Activated CD4-positive, alpha-beta T cell treated with anti-CD3 and anti-CD28 coated beads for 1 hour (primary cell): ENCODE measurements at places on chromosomes 2 and 18.

DNA sequence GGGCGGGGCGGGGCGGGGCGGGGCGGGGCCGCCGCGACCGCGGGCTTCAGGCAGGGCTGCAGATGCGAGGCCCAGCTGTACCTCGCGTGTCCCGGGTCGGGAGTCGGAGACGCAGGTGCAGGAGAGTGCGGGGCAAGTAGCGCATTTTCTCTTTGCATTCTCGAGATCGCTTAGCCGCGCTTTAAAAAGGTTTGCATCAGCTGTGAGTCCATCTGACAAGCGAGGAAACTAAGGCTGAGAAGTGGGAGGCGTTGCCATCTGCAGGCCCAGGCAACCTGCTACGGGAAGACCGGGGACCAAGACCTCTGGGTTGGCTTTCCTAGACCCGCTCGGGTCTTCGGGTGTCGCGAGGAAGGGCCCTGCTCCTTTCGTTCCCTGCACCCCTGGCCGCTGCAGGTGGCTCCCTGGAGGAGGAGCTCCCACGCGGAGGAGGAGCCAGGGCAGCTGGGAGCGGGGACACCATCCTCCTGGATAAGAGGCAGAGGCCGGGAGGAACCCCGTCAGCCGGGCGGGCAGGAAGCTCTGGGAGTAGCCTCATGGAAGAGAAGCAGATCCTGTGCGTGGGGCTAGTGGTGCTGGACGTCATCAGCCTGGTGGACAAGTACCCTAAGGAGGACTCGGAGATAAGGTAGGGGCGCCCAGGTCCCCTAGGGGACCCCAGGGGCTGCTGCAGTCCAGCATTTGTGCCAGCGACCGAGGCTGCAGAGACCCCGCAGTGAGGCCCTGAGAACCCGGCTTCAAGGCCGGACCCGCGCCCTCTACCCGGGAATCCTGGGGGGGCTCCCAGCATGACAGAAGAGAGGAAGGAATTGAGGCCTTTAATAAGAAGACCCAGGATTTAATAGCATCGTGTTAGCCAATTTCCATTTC is at the start of gene KHK:
Gene KHK (plus strand): TSS at position 49 of the 870 bp plus-strand sequence. CDS start 488 bp downstream, at position 537.
- no peak for DNase-seq

- DNase-seq = no peak
Measured at GRCh38 chr2:43106559-43107527, 119.6 kb downstream of the ZFP36L2 start.

GRCh38 chr2:47218066-47218581 is 63.0 kb upstream of the STPG4 start:
- no peak for DNase-seq

DNA sequence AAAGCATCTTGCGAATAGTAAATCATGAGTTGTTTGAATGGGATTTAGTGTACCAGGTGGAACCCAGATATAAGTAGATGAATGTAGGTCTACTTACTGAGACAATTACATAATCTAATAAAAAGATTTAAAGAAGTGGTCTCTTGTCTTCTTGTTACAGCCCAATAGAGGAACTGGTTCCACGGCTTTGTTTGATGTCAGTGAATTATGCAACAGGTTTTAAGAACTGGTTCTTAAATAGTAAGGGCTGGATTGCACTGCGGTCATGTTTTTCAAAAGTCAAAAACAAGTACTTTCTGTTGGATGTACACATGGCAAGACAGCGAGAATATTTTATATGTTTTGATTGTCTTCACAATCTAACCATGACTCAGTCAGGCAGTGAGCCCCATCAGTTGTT is 15.4 kb upstream of the SLC9A2 start:
- no peak for DNase-seq

GRCh38 chr18:58541146-58541788 is 87.6 kb downstream of the ALPK2 start:
- no peak for DNase-seq

DNA sequence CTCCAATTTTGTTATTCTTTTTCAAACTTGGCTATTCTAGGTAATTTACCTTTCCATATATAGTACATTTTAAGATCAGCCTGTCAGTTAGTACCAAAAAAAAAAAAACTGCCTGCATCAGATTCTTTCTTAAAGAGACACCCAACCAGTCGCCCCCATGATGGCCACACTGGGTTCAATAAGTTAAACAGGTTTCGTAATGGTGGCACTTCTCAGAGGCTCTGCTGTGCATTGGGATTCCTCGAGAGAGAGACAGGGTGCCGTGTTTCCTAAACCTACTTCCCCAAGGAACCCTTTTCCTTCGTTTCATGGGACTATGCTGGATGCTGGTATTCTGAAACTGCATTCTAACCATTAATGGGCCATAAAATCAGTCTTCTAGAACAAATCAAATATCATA is 37.4 kb downstream of the MYO7B start:
- DNase-seq = no peak

DNA sequence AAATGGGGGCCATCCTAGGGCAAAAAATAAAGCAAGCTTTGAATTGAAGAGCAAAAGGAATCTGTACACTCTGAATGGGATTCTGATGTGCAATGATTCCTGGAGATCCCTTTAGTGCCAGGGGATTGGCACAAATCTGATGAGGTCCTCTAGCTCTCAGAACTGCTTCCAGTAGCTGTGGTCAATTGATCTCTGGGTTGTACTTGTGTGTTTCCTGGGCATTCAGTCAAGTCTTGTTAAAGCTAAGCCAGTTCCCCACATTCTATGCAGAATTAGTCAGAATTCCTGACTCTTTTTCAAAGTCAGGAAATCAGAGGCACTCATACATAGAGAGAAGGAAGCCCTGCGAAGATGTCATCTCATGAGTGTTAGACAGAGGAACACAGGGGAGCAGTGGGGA is 161.3 kb downstream of the DNER start:
- no peak for DNase-seq

- DNase-seq = no peak
Measured at GRCh38 chr2:104976603-104977120, 61.2 kb upstream of the MRPS9 start.

DNA sequence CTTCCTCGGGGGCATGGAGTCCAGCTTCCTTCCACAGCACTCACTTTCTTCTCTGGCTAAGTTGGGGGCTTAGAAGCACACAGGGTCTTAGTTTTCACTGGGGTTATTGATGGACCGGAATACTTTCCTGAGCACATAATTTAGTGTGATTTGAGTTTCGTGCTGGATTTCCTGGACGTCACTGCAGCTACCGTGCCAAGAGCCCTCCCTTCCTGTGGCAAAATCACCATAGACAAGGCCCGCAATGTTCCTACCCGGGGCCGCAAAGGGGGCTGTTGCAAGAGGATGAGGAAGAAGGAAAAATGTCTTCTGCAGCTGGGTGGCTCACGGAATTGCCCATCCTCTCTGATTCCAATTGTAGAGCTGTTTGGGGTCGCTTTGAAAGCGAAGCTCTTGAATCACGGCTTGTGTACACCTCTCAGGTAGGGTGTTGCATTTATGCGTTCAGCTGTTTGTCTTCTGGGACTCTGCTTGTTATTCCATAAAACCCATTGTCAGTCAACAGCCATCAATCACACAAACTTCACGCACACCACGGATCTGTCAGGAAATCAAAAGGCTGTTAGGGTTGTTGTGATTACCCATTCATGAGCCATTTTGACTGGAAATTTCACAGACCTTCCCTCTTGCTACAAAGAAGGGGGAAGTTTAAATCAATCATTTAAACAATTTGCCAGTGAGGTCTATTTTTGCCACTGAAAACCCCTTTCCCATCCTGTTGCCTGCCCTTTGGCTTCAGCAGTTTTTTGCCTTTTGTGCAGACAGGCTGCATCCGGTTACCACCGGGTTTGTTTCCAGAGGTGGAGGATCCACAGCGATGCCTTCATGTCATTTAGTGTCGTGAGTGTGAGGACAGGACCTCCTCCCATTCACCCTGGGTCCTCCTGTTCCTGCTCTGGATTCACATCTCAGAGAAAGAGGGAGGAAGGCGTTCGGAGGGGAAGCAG is 36.0 kb downstream of the SMIM21 start:
- no peak for DNase-seq

DNA sequence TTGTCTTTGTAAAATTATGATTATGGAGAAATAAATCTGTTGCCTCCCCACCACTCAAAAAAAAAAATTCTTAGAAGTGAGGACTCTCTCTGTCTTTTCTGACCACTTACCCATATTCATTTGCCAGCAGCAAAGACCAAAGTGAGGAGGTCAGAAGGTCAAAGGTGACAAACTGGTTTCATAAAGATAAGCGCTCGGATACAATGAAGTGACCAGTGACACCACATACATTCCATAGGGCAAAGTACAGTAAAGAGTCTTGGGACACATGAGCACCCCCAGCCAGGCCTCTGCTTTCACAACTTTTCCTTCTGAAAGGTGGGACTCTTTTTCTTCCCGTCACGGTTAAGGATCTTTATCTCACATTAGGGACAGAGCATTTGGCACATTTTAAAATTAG is 75.9 kb upstream of the TCF4 start:
- no peak for DNase-seq

DNA sequence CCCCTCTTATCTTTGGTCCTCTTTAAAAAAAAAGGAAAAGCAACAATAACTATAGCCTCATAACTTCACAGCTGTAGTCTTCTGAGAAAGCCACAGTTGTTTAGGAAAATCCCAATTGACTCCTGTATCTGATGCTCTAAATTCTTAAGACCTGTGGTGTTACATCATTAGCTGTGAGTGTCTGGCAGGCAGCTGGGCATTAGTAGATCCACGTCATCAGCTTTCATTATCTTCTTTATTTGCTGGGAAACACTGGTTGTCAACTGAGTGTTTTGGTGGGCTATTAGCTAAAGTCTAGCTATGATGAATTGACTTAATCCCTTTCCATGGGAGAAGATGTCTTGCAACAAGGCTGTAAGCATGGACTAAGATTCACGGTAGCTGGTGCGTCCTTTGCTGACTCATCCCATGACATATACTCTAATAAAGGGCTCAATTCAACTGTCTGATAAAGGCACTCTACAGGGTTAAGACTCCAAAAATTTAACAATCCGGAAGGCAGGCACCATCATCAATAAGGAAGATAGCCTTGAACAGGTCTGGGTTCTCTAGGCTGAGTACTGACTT is 517.2 kb downstream of the PLCL1 start:
- DNase-seq = no peak

GRCh38 chr2:46580416-46580815 is 101.1 kb downstream of the TMEM247 start:
- no peak for DNase-seq

DNA sequence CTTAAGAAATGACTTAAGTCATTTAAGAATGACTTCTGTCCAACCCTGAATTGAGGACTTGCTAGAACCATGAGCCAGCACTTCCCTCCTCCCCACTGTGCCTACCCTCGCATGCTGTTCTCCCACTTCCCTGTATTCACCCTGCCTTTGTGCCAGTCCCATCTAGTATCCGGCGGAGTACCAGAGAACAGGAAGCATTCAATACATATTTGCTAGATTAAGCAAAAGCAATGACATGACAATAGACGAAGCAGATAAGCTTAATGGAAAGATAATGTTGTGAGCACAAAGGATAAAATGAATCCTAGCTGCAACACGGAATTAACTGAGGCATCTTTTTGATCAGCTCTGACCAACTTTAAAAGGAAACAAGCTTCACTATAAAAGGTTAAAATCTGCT is 328.5 kb downstream of the TDRD15 start:
- DNase-seq = no peak
